ENCODE measurements at places on chromosomes 3 and 15. TPM values are rescaled to one million over a fixed set of nuclear protein-coding genes. Genes with fewer than 3 reads are reported as not detected.

GRCh38 chr3:43537225-43537624 lies 84.6 kb downstream of the ANO10 start:
- DNase-seq, result no peak

DNA sequence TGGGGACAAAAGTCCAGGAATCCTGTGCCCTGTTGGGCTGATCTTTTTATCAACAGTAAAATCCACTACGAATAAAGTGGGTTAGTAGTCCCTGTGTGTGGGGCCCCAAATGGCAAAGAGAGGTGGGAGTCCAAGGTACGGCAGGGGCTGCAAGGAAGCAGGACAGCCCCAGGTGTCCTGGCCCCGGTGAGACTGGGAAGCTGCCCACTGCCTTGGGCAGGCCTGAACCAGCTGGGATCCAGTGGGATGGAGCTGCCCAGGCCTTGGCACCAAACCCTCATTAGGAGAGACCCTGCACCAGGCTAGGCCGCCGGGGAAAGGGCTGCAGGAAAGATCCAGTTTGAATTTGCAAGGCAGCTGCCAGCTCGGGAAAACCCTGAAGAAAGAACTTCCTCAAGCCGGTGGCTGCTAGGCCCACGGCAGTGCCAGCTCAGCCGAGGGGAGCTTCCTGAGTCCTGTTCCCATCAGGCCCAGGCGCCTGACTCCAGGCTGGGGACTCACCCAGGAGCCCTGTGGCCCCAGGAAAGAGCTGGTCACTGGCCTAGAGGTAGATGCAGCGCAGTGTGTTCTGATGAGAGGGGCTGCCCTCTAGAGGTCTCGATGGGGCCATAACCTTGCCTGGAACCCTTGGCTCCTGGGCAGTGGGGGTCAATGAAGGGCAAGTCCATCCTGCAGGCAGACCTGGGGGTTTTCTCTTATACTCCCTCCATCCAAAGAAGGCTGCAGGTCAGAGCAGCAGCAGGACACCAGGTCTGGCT lies 14.4 kb upstream of the GNAI2 start:
- no peak for DNase-seq

DNA sequence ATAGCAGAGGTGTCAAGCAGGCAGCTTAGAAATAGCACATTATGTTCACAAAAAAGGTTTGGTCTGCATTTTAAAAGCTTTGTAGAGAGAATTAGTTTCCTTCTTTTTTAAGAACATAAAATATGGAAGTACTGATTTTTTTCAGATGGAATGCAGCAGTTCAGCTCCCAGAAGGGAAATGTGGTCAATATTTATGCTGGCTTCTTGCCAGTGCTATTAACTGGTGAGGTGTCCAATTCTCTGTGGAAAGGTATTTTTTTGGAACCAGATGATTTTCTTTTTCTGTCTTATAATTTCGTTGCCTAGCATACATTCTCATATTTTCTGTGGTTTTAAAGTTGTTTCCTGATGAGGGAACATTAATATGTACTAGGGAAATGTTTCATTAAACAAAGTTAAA lies 211.4 kb upstream of the ZNF385D start:
- DNase-seq, result no peak

DNA sequence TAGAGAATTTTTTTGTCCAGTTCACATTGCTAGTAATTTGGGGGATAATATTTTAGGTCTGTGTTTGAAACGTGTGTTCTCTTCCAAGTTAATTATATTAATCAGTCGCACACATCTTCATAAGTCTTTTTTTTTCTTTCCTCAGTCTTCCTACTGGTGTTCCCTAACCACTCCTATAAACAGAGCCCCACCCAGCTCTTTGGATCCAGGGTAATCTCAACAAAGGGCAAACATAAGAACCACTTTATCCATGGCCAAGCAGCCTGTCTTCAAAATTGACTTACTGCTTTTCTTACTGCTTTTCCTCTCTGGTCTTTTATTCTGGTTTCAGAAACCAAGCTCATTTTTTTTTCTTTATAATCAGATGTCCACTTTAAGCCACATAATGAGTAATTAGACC lies 266.8 kb upstream of the NECTIN3 start:
- DNase-seq, result no peak

- DNase-seq, result no peak
Observed at GRCh38 chr15:77503240-77503639, 82.6 kb downstream of the HMG20A start.

DNA sequence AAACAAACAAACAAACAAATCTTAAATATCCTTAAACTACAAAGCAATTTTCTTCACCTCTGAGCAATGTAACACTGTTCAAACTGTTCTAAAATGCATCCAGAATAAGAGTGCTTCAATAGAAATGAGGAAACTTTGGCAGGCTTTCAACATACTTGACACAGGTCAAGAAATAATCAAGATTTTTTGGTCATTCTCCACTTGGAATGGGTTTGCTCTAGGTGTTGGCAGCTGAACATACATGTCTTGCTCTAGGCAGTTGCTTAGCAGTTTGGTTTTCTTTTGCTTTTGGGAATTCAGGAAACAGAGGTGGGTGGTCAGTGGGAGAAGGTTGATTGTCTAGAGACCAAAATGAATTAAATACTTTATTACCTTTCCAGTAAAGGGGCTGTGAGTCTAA lies 1.4 kb upstream of the LRRC3B start:
- no peak for DNase-seq

GRCh38 chr15:64209680-64210334 lies 47.0 kb upstream of the PPIB start:
- DNase-seq, result peak; percentile 51

DNA sequence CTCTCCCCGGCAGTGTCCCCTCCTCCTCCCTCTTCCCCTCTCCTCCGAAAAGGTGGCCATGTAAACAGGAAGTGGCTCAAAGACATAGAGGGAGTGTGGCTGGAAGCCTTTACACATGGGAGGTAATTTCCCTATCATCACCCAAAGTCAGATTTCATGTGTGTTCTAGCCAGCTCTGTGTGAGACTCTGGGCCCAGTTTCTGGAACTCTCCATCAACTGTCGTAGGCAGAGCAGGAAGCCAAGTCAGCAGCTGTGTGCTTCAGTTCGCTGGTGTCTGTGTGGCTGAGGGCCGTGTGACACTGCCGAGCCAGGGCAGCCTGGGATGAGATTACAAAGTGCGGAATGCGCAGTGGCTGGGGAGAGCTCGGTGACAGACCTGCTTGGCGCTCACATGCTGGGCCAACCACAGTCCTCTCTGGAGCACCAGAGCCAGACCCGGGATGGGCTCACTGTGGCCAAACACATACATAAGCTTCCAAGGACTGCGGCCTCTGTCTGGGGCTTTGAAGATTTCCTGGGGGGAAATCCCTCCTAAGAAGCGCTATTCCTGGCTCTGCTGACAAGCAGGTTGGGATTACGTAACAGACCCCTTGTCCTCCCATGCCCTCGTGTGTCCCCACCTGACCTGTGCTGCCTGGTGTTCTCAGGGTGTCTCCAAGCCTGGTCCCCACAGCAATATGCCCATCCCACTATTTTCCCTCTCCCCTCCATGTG lies 50.7 kb downstream of the UMPS start:
- peak; percentile 52 for DNase-seq

- DNase-seq, result no peak
Observed at GRCh38 chr3:106533788-106534160, 665.0 kb upstream of the CBLB start.

GRCh38 chr3:42996633-42997075 lies 17.5 kb downstream of the GASK1A start:
- DNase-seq, result no peak

- no peak for DNase-seq
Observed at GRCh38 chr3:95775486-95776094, 1038.8 kb upstream of the EPHA6 start.

GRCh38 chr3:66618066-66618465 lies 117.2 kb upstream of the LRIG1 start:
- no peak for DNase-seq

- DNase-seq, result no peak
Observed at GRCh38 chr15:85725019-85725418, 69.7 kb downstream of the KLHL25 start.

DNA sequence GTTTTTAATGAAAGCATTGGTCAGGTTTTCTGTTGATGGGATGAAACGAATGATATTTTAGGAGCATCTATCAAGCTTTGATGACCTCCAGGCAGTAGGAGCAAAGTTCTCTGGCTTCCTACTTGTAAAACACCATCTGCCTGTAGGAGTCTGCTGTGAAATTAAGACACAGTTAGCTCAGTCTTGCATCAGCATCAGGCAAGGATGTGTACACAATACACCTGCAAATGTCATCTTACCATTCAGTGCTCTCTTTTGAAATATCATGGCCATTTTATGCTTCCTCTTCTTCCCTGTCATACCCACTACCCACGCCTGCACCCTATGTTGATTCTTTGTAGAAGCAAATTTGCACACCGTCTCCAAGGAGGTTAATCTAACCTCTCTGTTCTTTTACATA lies 38.2 kb downstream of the B3GALNT1 start:
- no peak for DNase-seq

DNA sequence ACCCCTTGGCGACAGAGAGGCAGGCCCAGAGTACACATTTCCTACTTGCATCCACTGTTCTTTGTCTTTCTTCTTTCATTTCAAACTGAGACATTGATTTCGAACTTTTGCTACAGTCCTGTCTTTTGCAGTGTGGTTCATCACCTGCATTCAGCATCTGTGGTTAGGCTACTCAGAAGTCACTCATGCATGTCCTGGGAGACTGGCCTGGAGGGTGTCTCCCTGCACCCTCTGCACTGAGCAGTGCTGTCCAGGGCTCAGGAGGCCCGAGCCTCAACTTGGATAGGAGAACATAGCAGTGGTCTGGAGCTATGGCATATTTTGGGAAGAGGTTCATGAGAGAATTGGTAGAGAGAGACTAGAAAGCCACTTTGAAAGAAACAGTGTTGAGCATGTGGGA lies 240.2 kb upstream of the TPRG1 start:
- DNase-seq, result no peak

GRCh38 chr15:93829115-93829870 lies 402.1 kb upstream of the MCTP2 start:
- DNase-seq, result no peak

GRCh38 chr15:50993598-50993997 lies 85.1 kb downstream of the AP4E1 start:
- DNase-seq, result peak; percentile 56

GRCh38 chr3:134253475-134254226 lies 3.0 kb upstream of the RYK start:
- DNase-seq, result no peak

DNA sequence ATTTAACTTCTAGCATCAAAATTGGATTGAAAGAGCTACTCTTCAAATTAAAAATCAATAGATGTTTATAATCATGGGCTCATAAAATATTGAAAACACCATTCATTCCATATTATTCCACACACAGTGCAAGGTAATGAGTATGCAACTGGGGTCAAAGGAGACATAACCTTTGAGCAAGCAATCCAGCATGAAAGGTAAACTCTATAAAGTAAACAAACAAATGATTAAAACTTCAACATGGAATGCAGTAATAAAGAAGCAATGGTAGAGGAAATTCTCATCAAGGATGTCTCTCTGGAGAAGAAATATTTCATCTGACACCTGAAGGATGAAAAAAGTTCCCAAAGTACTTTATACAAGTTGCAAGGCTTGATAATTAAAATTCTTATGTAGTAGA lies 25.8 kb downstream of the MECOM start:
- no peak for DNase-seq

GRCh38 chr15:64193971-64194370 lies 31.1 kb upstream of the PPIB start:
- no peak for DNase-seq

GRCh38 chr3:150149651-150150051 lies 179.0 kb upstream of the PFN2 start:
- DNase-seq, result peak; percentile 79

GRCh38 chr15:32670623-32671022 lies 29.1 kb downstream of the SCG5 start:
- no peak for DNase-seq

GRCh38 chr15:80464951-80465625 lies 60.9 kb downstream of the ARNT2 start:
- no peak for DNase-seq

GRCh38 chr3:99907959-99908544 lies 90.4 kb downstream of the CMSS1 start:
- DNase-seq, result no peak

Gene EPHB3
- total RNA-seq, result 3.0 TPM

Gene CCK
- total RNA-seq, result not detected

Gene SH2D7
- total RNA-seq, result not detected

Gene EBLN2
- 1.8 TPM for total RNA-seq

Gene ENTPD3
- not detected for total RNA-seq

Gene HTR3E
- total RNA-seq, result not detected

Gene ANKRD63
- not detected for total RNA-seq

Gene PLCL2
- total RNA-seq, result 4.0 TPM

Gene ARGFX
- total RNA-seq, result not detected

Gene GOLGA8H
- not detected for total RNA-seq

Gene LRRC31
- not detected for total RNA-seq

Gene GCSAM
- total RNA-seq, result not detected
